Left ventricle myocardium inferior (tissue), 1 donor: ENCODE measurements at places on chromosomes 5 and 9. TPM values are rescaled to one million over a fixed set of nuclear protein-coding genes. Genes with fewer than 3 reads are reported as not detected.
A peak's percentile ranks its signal among the peaks of the same experiment; 100 is the strongest.

QSOX2 gene
- total RNA-seq, result 8.0 TPM

PCDHA7 gene
- total RNA-seq, result not detected

PIP5K1B gene
- total RNA-seq, result 71.9 TPM

SHC3 gene
- total RNA-seq, result 0.96 TPM

CTSL gene
- total RNA-seq, result 116 TPM

SLC2A6 gene
- 2.0 TPM for total RNA-seq

DNA sequence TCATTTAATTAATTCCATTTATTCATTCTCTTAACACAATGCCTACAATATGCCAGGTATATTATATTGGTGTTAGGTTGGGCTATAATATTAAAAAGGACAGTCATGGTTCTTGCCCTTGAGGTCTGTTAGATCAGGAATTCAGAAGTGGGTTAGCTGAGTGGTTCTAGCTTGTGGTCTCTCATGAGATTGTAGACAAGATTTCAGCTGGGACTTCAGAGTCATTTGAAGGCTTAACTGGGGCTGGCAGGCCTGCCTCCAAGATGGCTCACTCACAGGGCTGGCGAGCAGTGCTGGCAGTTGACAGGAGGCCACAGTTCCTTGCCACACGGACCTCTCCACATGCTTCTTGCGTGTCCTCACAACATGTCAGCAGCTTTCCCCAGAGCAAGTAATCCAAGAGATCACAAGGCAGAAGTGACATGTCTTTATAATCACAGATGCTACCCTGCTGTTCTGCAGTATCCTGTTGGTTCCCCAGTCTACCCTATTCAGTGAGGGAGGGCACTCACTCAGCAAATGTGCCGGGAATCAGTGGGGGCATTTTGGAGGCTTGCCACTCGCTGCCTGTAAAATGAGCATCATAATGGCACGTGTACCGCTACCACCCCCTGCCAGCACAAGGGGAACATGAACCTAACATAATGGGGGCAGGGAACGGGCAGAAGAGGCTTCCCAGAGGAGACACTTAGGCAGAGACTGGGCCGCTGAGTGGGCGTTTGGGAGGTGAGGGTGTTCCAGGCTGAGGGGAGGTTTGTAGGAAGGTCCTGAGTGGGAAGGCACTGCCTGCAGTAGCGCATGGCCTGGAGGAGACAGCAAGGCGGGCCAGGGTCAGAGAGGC lies 70.0 kb downstream of the EXOSC2 start:
- no peak for DNase-seq
- H3K4me1 ChIP-seq, result peaks cover 48% of the 10 kb centered on the region
- no peaks in the 10 kb centered on the region for H3K36me3 ChIP-seq
- no peak overlapping the region for H3K27ac ChIP-seq
- H3K4me3 ChIP-seq, result no peak overlapping the region
- H3K27me3 ChIP-seq, result no peaks in the 10 kb centered on the region

- DNase-seq, result no peak
- H3K27me3 ChIP-seq, result no peaks in the 10 kb centered on the region
- no peak overlapping the region for H3K27ac ChIP-seq
- no peak overlapping the region for H3K4me3 ChIP-seq
- H3K4me1 ChIP-seq, result no peaks in the 10 kb centered on the region
Observed at GRCh38 chr5:39100301-39100850, 26.2 kb upstream of the RICTOR start.

GRCh38 chr9:96383165-96383942 lies at the start of gene SLC35D2:
Gene SLC35D2 (minus strand): TSS chr9:96383711. CDS start chr9:96383634, 77 bp downstream.
- H3K27ac ChIP-seq, result peak within 1 kb of the TSS; percentile 93
- H3K4me3 ChIP-seq, result peak within 1 kb of the TSS; percentile 86
- DNase-seq, result peak; percentile 71
- H3K4me1 ChIP-seq, result peaks cover 58% of the 10 kb centered on the region
- no peaks in the 10 kb centered on the region for H3K27me3 ChIP-seq
- no peaks in the 10 kb centered on the region for H3K36me3 ChIP-seq

GRCh38 chr9:118401546-118401945 lies 697.3 kb downstream of the TLR4 start:
- no peaks in the 10 kb centered on the region for H3K27me3 ChIP-seq
- H3K27ac ChIP-seq, result no peak overlapping the region
- H3K36me3 ChIP-seq, result no peaks in the 10 kb centered on the region
- DNase-seq, result no peak
- no peak overlapping the region for H3K4me3 ChIP-seq

- no peak overlapping the region for H3K27ac ChIP-seq
- no peaks in the 10 kb centered on the region for H3K4me1 ChIP-seq
- no peak overlapping the region for H3K4me3 ChIP-seq
- no peaks in the 10 kb centered on the region for H3K36me3 ChIP-seq
Observed at GRCh38 chr9:102550266-102550665, 444.9 kb upstream of the CYLC2 start.

DNA sequence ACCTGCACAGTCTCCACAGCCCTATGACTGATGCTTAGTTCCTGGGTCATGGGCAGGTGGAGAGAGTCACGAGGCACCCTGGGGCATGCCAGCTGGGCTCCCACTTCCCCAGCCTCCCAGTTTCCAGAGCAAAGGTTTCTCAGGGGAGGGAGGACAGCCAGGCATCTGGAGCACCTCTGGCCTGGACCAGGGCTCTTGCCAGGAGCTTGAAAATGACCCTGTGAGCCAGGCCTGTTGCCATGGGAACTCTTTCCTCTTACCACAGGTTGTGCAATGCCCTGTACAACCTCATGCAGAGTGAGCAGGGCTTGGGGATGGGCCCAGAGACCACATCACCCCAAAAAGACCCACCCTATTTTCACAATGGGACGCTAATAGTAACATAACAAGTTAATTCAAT lies 113.1 kb downstream of the PSD2 start:
- no peaks in the 10 kb centered on the region for H3K36me3 ChIP-seq
- no peak for DNase-seq
- no peak overlapping the region for H3K4me3 ChIP-seq
- peaks cover 27% of the 10 kb centered on the region for H3K27me3 ChIP-seq

- DNase-seq, result no peak
- no peak overlapping the region for H3K27ac ChIP-seq
- no peaks in the 10 kb centered on the region for H3K4me1 ChIP-seq
- no peaks in the 10 kb centered on the region for H3K36me3 ChIP-seq
- peaks cover 7% of the 10 kb centered on the region for H3K27me3 ChIP-seq
- H3K4me3 ChIP-seq, result no peak overlapping the region
Observed at GRCh38 chr5:146745931-146746577, 132.5 kb downstream of the PPP2R2B start.

DNA sequence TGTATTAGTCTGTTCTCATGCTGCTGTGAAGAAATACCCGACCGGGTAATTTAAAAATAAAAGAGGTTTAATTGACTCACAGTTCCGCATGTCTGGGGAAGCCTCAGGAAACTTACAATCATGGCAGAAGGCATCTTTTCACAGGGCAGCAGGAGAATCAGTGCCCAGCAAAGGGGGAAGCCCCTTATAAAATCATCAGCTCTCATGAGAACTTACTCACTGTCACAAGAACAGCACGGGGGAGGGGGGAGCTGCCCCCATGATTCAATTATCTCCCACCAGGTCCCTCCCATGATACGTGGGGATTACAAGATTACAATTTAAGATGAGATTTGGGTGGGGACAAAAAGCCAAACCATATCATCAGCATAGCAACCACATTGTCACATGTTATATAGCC lies 102.5 kb downstream of the GPBP1 start:
- no peaks in the 10 kb centered on the region for H3K27me3 ChIP-seq
- H3K36me3 ChIP-seq, result no peaks in the 10 kb centered on the region
- H3K4me3 ChIP-seq, result no peak overlapping the region
- H3K4me1 ChIP-seq, result no peaks in the 10 kb centered on the region

GRCh38 chr9:35827486-35827885 lies 1.0 kb downstream of the FAM221B start:
- no peak overlapping the region for H3K27ac ChIP-seq
- peaks cover 43% of the 10 kb centered on the region for H3K4me1 ChIP-seq
- H3K4me3 ChIP-seq, result no peak overlapping the region
- no peak for DNase-seq
- no peaks in the 10 kb centered on the region for H3K27me3 ChIP-seq
